Mesendoderm (in vitro differentiated cells): ENCODE measurements at places on chromosomes 16 and 17.

DNA sequence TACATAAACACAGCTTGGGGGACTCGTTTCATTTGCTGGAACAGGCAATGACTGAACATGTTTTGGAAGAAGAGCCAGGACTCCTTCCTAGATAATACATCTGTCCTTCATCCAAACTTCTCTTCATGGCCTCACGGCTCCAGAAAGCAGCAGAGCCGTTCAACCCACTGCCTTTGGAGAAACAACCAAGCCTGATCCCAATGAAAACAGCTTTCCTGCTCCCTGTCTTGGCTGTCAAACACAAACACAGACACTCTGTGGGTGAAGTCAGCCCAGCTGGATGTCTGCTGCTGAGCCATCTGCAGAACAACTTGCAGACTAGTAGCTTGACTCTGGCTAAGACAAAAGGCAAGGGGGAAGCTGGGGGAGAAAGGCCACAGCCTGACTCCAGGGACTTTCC is 345.1 kb upstream of the PSMD7 start:
- no peak for DNase-seq

DNA sequence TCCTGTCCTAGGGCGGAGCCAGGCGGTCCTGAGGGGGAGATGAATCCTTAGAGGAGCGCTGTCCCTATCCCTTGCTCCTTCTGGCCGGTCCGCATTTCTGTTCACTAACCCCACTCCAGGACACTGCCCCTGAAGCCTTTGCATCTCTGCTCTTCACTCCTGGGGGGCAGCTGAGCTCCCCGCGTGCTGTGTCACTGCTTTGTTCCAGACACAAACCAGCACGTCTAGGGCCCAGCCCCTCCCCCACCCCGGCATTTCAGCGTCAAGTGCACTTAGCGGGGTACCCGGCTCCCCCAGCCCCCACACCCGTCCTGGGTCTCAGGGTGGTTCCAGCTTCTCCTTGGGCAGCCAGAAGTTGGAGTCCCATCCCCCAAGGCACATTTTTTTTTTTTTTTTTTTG is 8.9 kb downstream of the CORO6 start:
- DNase-seq: no peak

DNA sequence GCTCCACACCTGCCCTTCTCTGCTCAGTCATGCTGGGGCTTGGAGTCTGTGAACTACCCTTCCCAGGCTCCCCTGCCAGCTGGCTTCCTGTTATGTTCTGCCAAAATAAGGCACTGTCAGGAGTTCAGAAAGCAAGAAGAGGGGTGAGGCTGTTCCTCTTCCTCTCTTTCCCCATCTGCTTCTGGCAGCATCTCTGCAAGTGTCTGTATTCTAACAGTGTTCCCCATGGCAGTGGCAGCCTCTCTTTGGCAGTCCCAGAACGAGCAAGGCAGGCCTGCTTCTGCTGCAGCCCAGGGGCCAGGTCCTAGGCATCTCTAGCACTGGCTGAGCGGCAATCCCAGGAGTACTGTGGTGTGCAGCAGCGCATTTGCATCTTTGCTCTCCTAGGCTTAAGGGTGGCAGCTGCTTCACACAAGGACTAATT is 219.1 kb downstream of the STX8 start:
- DNase-seq: no peak

- no peak for DNase-seq
These were observed 3.1 kb downstream of the TMEM231 start for GRCh38 chr16:75552951-75553350.

DNA sequence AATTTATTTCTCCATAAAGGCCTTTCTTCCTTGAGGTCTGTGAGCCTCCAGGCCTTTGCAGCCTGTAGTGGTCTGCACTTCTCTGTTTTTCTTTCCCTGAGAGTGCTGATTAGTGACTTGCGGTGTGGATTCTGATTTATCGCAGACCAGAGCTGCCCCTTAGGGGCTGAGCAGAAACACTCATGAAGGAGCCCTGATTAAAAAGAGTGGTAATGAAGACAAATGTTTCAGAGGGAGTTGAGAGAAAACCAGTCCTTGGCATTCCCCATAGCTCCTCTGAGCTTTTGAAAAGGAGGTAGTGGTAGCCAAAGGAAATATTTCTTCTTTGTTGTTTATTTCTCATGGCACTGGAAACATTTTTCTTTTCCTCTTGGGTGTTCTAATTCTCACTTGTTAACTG is 268.1 kb upstream of the TBX2 start:
- DNase-seq: peak; percentile 84

- no peak for DNase-seq
These were observed 97.0 kb upstream of the RBL2 start for GRCh38 chr16:53337294-53337693.

DNA sequence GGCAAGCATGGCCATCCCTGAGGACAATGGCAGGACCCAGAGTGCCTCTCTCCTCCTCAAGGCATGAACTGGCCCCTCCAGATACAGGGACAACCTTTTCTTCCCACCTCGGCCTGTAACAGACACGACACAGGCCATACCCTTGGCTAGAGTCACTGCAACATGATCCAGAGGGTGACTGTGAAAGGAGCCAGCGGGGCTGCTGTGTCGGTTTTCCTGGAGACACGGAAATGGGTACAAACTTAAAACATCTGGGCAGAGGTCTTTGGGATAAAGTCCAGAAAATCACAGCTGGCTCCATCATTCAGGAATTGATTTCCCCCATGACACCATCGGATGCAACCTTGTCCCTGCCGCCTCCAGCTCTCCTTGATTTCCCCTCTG is 5.3 kb downstream of the CEP295NL start:
- no peak for DNase-seq

DNA sequence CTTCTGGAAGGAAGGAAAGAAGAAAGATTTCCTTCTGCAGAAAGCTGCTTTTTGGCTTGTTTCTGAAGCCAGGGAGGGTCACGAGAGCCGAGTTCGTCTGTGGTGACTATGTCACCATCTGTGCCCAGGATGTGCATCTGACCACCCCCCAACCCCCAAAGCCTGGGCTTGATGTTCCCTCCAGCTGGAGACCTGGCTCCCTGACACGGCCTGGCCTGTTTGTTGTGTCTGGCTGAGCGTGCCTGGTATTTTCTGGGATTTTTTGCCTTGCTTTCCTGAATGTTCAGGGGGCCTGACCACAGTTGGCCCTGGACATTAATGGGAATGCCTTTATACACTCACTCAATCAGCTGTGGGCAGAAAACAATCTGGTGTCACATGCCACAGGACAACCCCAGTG is 38.9 kb downstream of the LGALS9 start:
- no peak for DNase-seq

GRCh38 chr16:85098565-85098964 is 13.7 kb downstream of the CIBAR2 start:
- DNase-seq: no peak

GRCh38 chr17:58020401-58020800 is 13.4 kb upstream of the SRSF1 start:
- no peak for DNase-seq

- DNase-seq: no peak
These were observed 6.3 kb downstream of the RCVRN start for GRCh38 chr17:9898812-9899211.

- DNase-seq: no peak
These were observed 44.4 kb downstream of the ZNF778 start for GRCh38 chr16:89261691-89262563.

GRCh38 chr16:27315333-27316037 is 1.7 kb downstream of the IL4R start:
- peak; percentile 56 for DNase-seq

GRCh38 chr17:7856011-7856810 is 1.1 kb downstream of the NAA38 start:
- DNase-seq: no peak

DNA sequence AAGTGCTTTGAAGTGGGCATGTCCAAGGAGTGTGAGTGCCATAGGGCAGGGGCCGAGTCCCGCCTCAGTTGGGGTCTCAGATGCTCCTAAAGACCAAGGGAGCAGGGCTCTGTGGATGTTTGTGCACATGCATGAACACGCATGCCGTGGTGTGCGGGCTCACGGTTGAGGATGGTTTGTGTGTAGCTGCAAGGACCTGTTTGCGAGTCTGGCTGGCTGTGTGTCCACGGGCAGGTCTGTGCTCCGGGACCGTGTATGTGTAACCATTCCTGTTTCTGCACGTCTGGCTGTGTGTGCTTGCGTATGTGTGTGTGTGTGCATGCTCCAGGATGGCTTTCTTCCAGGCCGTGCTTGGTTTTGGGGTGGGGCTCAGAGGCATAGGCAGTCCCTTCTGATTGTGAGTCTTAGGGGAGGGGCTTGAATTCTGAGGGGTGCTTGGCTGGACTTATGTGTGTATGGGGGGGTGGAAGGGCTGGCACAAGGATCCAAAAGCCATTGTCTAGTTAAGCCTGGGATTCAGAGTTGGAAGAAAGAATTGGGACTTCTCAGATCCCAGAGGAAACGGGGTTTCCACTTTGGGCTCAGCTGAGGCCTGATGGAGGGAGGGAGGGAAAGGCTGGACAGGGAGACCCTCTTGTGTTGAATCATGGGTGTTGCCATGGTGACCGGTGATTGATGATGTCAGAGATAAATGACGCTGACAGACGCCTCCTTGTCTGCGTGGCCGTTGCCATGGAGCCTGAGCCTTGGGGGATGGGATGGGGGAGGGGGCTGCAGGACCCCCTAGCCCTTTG is 14.4 kb downstream of the GJD3 start:
- DNase-seq: peak; percentile 97

DNA sequence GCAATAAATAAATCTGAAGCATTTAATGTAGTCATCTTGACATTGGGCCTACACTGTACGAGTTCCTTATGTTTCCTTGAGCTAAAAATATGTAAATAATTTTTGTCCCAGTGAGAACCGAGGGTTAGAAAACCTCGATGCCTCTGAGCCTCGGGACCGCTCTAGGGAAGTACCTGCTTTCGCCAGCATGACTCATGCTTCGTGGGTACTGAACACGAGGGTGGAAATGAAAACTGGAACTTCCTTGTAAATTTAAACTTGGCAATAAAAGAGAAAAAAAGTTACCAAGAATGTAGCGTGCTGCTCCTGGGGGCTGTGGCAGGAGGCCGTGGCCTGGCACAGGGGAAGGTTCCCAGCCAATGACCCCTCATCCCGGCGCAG is 74.1 kb downstream of the SOCS1 start:
- DNase-seq: no peak

DNA sequence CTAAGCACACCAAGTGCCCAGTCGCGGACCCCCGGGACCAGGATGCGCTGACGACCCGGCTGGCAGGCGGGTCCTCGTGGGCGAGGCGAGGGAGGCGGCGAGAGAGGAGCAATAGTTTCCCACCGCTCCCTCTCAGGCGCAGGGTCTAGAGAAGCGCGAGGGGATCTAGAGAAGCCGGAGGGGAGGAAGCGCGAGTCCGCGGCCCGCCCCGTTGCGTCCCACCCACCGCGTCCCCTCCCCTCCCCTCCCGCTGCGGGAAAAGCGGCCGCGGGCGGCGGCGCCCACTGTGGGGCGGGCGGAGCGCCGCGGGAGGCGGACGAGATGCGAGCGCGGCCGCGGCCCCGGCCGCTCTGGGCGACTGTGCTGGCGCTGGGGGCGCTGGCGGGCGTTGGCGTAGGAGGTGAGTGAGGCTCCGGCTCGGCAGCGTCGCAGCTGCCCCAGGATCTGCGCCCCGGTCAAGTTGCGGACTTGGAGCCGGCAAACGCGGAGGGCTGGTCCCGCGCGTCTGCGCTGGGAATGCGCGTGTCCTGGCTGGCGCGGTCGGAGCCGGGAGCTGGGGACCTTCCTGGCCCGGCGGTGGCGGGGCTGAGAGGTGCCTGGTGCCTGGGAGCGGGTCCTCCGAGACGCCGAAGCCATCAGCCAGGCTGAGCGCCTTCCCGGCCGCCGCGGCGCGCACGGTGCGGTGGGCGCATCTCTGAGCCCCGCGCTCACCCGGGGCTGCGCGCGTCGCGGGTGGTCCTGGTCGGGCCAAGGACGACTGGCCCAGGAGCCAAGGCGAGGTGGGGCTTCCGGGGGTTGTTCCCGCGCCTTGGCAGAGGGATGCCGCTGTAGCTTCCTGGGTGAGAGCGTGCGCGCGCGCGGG is at the start of gene ITGB3:
Gene ITGB3 (plus strand): TSS at position 287 of the 862 bp plus-strand sequence. CDS start 35 bp downstream, at position 322.
- DNase-seq: peak; percentile 82

GRCh38 chr16:90046971-90047713 is 27.9 kb upstream of the DBNDD1 start:
- DNase-seq: no peak

GRCh38 chr17:29567554-29568330 is 759 bp upstream of the TP53I13 start:
- DNase-seq: peak; percentile 72

DNA sequence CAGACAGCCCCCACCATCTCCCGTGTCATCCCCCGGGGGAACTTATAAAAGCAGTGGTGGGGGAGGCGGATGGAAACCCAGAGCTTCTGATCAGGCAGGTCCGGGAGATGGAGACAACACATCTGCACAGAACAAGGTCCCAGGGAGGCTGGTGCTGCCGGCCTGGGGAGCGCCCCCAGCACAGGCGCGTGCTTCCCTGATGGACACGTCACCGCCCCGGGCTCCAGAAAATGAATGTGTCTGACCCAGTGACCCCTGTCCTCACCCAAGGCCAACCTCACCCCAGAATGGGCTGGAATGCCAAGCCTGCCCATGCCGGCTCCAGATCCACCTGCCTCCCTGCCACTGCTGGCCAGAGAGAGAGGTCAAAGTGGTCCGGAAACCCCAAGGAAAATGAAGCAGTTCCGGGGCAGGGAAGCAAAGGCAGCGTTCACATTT is 12.5 kb downstream of the SLC7A5 start:
- DNase-seq: no peak

DNA sequence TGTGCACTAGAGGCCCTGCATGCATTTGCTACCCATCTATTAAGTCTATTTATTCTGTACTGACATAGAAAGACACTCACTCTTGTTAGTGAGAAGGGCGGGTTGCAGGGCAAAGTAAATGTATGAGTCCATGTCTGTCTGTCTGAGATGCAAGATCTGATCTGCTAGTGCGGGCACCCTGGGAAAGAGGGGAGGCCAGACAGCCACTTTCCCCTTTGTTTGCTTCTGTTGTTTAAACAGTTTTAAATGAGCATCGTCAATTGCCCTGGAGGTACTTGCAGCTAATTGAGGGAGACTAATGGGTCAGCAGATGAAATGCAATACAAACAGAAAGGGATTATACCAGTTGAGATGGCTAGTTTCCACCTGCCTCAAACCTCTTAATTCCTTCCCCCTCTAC is 24.9 kb downstream of the SCNN1G start:
- DNase-seq: no peak

DNA sequence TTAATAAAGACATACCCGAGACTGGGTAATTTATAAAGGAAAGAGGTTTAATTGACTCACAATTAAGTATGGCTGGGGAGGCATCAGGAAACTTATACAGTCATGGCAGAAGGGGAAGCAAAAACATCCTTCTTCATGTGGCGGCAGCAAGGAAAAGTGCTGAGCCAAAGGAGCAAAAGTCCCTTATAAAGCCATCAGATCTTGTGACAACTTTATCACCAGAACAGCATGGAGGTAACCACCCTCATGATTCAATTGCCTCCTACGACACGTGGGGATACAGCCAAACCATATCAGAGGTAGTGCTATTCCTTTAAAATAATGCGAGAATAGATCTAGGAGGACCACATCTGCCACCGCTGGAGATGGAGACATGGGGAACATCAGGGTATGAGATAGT is 9.0 kb downstream of the C16orf54 start:
- no peak for DNase-seq
